Stimulated activated CD8-positive, alpha-beta memory T cell treated with anti-CD3 and anti-CD28 coated beads, Interleukin-4, amount 100 ng/mL, for 24 hours (primary cell): ENCODE measurements at places on chromosomes 2 and 18.

GRCh38 chr2:234694244-234695013 is 197.5 kb upstream of the ARL4C start:
- no peak for DNase-seq

- no peak for DNase-seq
Observed at GRCh38 chr2:224775647-224776046, 59.5 kb upstream of the CCDC195 start.

DNA sequence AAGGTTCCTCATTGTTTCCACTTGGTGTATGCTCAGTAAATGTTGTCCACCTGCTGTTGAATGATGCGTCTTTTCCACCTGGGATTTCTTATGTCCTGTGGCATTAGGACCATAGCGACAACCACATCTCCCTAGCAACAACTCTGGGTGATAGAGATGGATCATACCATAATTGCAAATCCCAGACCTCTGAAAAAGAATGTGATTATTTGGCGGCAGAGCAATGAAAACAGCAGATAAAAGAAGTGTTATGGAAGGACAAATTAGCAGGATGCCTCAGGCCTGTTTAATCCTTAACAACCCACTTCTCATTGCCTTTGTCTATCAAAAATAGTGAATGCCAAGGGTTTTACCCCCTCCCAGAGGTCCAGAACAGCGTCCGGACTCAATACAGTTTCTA is 278.9 kb downstream of the TSN start:
- no peak for DNase-seq

GRCh38 chr2:66689456-66690051 is 254.6 kb downstream of the MEIS1 start:
- DNase-seq: no peak

- DNase-seq: peak; percentile 47
Observed at GRCh38 chr2:65299246-65299645, 71.6 kb downstream of the ACTR2 start.

DNA sequence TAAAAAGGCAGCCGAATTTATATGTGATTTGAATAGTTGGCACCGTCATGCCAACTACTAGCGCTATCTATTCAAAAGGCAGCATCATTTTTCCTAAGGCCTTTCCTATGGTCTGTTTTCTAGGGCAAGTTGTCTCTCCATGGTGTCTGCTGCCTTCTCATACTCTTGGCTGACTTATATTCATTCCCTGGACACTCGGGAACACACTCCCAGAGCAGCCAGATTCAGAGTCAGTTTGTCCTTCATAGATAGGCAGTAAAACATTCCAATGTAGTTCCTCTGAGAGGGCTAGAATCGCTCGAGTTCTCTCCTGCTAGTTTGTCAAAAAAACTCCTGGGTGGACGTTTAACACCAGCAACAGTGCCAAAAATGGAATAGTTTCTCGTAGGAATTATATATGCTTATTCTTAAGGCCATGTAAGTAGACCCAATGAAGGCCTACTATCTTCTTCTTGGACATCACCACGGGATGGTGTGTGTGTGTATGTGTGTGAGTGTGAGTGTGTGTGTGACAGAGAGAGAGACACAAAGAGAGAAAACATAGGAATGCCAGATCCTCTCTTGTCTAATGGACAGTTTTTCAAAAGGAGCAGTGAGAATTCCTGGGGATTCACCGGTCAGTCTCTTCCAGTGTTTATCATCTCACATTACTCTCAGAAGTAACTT is 129.3 kb upstream of the CTAGE1 start:
- no peak for DNase-seq

GRCh38 chr2:46979571-46979979 is 64.0 kb upstream of the MCFD2 start:
- no peak for DNase-seq

DNA sequence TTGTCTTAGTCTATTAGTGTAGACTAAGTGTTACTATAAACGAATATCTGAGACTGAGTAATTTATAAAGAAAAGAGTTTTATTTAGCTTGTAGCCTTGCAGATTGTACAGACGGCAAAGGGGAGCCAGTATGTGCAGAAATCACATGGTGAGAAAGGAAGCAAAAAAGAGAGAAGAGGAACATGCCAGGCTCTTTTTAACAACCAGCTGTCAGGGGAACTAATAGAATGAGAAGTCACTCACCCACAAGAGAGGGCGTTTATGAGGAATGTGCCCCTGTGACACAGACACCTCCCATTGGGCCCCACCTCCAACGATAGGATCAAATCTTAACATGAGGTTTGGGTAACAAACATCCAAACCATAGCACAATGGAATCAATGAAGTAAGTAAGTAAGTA is 20.6 kb upstream of the ZNF804A start:
- no peak for DNase-seq

DNA sequence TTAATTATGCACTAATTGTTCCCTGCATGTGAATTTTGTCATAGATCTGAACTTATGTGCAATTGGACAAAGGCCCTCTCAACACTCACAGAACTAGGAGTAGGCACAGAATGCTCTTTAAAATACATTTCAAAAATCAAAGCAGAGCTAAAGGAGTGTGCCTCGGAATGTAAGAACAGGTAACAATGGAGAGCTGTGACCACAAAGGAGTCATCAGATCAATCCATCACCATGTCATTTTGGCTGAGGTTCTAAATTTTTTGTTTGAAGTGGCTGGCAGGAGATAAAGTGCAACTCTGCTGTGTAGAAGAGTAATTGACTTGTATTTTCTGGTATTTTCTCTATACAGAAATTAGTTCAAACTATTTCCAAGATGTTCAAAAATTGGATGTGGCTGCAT is 155.4 kb downstream of the NRP2 start:
- DNase-seq: no peak

GRCh38 chr18:37501136-37501535 is 64.5 kb downstream of the CELF4 start:
- no peak for DNase-seq

GRCh38 chr2:64594226-64594989 is 59.3 kb downstream of the SERTAD2 start:
- no peak for DNase-seq

DNA sequence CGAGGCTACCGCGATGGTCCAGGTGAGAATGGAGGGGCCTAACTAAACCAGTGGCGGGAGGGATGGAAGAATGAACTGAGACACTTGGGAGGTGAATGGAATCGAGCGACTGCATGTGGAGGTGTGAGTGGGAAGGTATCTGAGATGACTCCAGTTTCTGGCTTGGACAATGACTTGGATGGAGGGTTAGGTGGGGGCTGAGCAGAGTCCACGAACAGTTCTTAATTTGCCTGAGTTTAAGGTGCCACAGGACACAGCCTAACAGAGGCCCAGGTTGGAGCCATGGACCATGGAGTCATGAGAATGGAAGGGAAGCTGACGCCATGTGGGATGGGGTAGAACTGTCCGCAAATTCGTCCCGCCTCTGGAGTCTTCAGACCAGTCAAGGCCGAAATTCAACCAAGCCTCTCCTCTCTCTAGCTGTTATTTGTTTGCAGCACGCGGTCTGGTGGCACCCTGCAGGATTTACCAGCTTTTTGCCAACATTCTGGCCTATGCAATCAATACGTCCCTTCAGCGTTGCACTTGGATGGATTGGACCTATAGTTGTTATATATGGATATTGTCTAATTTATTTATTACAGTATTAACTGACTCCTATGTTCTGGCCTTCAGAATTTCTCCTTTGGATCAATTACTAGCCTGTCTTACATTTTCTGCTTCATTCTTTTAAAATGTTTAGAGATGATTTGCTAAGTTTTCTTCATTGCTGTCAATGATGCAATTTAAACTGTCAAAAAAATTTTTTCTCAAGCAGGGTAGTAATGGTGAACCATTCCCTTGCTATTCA is 940 bp upstream of the BOLA3 start:
- DNase-seq: no peak

DNA sequence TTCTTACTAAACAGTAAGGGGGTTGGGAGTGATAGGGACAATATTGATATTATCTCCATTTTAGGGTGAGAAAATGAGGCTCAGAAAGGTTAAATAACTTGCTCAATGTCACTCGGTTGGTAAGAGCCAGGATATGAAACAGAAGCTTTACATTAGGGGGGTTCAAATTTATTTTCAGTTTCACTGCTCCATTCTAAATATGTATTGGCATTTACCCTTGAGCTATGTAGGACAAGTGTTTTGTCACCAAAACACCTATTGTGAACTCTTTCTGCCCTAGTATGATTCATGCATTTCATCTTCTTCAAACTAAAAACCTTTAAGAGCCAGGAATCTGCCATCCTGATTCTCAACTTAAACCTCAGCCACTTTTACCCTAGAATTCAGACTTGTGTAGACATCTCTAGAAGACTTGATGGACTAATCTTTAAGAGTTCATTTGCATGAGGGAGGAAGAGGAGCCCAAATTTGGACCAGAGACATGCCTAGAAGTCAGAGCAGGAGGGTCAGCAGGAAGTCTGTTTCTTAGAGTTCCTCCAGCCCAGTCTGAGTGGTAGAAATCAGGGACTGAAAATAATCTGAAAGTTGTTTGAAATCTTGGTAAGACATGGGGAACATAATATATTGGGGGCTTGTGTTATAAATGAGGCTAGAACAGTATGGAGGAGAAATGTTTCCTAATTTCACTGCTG is 129.4 kb upstream of the ATP5MC3 start:
- DNase-seq: no peak

- no peak for DNase-seq
Observed at GRCh38 chr2:112721819-112722522, 1.2 kb downstream of the NT5DC4 start.

GRCh38 chr2:45746888-45747287 is 95.4 kb downstream of the PRKCE start:
- DNase-seq: no peak

DNA sequence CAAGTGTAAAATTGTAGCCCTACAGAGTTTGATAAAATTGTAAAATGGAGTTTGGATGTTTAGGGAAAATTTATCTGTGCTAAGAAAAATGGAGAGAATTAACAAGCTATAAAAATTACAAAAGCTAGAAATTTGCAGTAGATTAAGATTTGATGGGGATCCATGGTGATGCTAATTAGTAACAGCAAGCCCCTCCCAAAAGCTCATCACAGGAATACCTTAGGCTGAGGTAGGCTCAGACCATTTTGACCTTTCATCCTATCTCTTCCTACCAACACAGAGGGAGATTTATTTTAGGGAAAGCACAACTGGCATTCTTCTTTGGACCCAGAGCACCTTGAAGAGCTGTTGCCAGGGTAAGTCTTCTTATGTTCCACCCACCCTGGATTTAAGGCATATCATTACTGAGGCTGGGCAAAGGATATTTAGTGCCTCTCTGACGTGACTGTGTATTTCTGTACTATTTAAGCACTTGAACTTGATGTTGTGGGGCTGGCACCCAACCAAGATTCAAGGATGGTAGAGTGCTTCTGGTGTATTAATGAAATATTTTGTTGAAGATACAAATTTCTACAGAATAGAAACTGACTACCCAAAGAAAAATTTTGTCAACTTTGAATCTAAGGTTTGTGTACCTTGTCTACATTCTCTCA is 70.8 kb upstream of the SLC39A10 start:
- no peak for DNase-seq

GRCh38 chr2:24613154-24613814 is 122.2 kb downstream of the NCOA1 start:
- DNase-seq: no peak

DNA sequence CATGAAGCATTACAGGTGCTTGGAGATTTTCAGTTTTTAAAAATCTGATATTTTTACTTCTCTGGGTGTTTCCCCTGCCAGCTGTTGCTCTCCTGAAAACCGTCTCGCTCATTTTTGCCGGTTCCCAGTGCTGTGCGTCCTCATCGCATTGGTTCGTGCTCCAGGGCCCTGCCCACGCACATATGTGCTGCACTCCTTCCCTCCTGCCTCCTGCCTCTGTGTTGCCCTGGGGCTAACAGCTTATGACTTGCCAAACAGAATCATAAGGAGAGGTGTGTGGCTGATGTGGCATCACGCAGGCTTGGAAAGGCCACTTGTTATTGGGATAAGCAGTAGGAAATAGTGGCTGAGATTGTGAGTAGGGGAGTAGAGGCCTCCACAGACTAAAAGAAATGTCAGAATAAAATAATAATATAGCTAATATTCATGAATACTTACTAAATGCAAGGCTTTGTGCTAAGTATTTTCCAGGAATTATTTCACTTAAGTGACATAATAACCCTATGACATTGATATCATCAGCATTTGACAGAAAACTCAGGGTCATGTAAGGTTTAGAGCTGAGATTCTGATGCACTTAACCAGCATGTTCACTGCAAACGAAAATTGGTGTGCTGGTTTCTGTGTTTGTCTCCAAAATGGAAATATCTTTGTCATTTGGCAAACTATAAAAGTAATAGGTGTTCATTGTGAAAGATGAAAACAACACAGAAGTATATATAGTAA is 53.5 kb downstream of the SLC4A1AP start:
- DNase-seq: no peak

- DNase-seq: no peak
Observed at GRCh38 chr2:238397356-238397755, 29.4 kb upstream of the ASB1 start.

DNA sequence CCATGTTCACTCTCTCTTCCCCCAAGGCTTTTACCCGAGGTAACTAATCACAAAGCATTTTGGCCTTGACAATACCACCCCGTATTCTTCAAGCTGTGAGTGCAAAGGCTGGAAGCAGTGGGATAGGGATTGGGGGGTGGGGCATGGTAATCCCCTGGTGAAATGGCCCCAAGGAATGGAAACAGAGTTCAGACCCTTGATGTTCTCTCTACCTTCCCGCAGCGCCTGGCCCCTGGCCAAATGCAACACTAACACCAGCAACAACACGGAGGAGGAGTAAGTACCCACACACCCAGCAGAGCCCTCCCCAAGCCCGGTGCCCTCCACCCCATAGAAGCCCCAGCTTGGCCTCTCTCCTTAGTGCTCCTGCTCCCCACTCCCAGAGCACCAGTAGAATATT is 36.9 kb downstream of the CNGA3 start:
- DNase-seq: no peak
